ENCODE measurements at places on chromosomes 11 and 22.

GRCh38 chr22:22371031-22371541 is 126.5 kb downstream of the VPREB1 start:
- no peak for DNase-seq

DNA sequence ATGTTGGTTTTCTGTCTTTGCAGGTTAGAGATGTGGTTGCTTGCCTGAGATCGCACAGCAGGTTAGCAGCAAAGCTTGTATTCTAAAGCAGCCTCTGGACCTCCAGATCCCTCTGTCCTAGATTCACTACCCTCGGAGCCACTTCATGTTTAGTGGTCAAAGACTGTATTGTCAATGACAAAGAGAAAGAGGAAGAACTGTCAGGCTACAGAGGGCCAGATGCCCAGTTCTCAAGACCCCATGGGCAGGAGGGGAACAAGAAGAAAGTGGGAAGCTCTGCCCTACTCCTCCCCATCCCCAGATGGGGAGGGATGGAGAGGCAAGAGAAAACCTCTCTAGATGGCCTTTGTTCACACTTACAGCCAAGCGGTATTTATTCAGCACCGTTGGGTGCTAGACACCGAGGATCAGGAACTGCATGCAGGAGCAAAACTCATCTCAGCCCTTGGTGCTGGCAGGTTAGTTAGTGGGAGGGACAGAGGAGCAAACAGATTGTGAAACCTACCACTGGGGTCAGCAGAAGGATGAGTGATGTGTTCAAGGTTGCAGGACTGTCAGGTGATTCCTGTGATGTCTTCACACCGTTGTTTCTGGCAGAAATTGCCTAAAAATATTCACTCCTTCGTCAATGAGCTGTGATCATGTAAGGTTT is 38.3 kb upstream of the PTPRJ start:
- no peak for DNase-seq

- DNase-seq, result no peak
Measured at GRCh38 chr11:40178470-40178869, 1281.0 kb downstream of the LRRC4C start.

DNA sequence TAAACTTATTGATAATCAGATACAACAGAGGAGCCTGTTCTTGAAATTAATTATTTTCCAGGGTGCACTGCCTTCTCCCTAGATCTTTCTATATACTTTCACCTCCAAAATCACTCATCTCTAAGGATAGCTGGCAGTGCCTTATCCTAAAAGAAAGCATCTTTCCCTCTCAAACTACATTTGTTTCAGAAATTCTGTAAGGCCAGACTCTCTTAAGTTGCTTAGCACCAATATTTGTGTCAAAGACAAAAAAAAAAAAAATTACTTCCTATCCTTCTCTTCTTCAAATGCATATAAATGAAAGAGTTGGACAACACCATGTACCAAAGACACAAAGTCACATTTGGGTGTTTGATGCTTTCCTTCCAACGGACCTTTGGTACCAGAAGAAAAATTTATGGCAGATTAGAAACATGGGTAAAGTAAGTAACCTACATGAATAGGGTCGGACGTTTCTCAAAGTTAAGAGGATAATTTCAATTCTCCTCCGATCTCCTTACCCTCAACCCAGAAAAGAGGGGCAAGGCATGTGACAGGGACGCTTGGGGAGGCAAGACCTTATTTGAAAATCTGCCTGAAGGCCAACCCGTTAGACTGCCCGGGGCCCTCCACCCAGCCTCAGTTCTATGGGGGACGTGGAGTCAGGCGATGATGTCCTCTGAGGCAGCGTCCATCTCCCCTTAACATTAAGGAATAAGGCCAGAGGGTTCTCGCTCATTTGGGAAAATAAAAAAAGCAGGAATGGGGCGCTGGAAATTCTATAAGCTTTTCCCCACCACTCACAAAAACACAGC is 66.3 kb downstream of the ETS1 start:
- peak; percentile 73 for DNase-seq

DNA sequence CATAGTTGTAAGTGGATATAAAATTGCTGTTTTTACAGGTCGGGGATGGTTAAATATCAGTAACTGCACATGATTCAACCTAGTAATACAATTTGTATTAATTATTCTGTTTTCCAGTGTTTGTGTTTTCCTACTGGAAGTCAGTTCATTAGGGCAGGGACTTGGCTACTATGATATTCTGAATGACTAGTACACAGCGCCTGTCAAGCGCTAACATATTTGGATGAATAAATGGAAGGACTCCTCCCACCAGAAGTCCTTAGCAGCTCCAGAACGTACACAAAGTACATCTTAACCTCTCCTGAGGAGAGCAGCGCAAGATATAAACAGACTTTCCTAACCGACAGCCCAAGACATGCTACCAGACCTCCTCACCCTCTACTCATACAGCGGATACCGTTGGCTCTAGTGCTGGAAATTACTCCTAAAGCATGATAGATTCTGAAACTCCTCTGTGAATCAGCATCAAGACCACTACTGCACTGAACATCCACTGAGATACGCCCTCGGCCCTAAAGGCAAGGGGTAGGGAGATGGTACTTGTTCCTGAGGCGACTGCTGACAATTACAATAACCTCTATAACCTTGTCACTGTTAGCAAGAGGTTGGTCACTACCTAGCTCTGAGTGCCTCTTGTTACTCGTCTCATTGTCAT is 79.1 kb downstream of the RDX start:
- DNase-seq, result no peak

GRCh38 chr11:106585061-106585460 is 433.2 kb downstream of the GUCY1A2 start:
- DNase-seq, result no peak

GRCh38 chr22:28172892-28173670 is 254.0 kb upstream of the PITPNB start:
- DNase-seq, result no peak

DNA sequence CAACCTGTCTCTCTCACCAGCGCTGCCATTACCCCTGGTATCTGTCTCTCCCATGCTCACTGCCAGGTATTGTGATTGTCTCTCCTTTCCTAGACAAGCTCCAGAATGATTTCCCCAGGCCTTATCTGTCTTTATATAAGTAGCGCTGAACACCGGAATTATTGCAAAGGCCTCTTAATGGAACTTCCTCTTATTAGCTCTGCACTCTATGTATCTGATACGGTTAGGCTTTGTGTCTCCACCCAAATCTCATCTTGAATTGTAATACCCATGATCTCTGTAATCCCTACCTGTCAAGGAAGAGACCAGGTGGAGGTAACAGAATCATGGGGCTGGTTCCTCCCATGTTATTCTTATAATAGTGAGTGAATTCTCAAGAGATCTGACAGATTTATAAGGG is 39.3 kb downstream of the DDI1 start:
- DNase-seq, result no peak

DNA sequence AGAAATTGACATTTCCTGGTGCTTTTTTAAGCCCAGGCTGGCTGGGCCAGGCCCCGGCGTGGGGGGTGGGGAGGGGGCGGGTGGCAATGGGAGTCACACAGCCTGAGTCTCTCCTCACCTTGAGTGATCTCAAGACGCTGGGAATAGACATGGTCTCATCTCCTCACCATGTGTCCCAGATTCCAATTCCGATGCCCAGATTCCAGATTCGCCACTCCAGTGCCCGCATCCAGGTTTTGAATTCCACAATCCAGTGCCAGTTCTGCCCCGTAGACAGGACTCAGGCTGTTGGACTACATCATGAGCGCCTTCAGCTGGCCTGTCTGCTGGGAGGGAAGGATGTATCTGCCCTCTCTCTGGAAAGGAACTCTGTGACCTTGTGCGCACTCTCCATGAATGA is 19.1 kb downstream of the KCNC1 start:
- no peak for DNase-seq

- no peak for DNase-seq
Measured at GRCh38 chr22:20741008-20741633, 32.8 kb upstream of the SERPIND1 start.

DNA sequence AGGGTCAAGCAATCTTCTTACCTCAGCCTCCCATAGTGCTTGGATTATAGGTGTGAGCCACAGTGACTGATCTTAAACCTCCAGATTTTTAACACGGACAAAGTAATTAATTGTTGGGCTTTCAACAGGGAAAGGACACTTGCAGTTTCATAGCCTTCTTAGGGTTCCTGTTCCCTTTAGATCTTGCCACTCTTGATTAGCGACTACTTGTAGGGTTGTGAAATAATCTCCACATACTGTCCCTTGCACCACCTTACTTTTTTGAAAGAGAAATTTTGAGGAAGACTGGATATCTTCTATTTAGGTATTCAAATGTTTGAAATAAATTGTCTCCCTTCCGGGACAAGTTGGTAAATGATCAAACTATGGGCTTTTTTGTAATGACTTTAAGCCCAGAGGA is 7.6 kb downstream of the MS4A4E start:
- DNase-seq, result no peak

DNA sequence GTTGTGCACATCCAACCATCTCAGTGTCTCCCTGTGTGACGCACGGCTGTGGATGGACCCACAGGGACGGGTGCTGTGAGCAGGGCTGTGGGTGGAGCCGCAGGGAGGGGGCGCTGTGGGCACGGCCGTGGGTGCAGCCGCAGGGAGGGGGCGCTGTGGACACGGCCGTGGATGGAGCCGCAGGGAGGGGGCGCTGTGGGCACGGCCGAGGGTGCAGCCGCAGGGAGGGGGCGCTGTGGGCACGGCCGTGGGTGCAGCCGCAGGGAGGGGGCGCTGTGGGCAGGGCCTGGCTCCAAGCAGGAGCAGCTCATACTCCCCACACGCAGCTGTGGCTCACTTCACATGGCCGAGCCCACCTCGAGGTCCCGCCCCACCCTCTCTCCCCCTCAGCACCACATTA is 6.0 kb upstream of the MAPK11 start:
- peak; percentile 42 for DNase-seq

DNA sequence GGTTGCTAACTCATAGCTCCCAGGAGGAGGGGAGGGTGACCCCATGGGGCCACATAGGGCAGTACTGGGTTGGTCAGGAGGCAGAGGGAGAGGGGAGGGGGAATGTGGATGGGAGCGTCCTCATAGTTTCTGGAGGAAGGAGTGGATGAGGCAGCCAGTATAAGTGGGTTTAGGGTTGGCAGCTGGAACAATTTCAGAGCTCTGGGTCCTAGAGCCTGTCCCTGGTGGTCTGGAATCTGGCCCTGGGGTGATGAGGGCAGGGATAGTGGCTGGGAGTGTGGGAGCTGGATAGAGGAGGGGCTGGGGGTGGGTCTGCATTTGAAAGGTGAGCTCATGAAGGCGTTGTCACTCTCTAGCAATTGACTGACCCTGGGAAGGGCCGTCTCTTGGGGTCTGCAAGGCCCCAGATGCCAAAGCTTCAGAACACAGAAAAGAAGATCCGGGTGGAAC is 5.3 kb upstream of the MRGPRG start:
- DNase-seq, result no peak

- DNase-seq, result no peak
Measured at GRCh38 chr11:126871792-126872191, 128.8 kb downstream of the KIRREL3 start.

- DNase-seq, result no peak
Measured at GRCh38 chr11:31246451-31247165, 122.9 kb downstream of the DCDC1 start.

DNA sequence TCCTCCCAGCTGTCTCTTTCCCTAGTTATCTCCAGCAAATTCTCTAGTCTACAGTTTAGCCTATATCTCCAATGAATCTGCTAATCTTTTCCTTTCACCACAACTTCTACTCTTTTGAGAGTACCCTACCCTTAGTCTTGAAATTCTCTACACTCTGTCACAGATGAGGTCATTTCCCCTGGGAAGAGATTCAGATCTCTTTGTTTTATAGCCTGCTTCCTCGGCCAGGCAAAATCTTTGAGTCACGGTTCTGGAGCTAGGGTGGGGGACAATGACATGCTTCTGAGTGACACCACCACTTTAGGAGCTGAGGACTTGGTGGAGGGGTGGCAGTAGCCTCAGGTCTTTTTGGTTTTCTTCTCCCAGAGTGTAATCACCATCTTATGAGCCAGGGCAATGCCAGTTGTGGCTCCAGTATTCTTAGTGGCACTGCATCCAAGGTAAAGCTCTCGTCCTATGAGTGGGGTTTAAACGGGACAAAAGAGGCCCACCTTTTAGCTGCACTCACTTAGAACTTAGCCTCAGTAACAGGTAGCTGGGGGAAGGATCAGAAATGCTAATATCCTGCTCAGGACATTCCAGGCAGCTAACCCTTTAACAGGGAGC is 98.5 kb upstream of the RRM1 start:
- no peak for DNase-seq

DNA sequence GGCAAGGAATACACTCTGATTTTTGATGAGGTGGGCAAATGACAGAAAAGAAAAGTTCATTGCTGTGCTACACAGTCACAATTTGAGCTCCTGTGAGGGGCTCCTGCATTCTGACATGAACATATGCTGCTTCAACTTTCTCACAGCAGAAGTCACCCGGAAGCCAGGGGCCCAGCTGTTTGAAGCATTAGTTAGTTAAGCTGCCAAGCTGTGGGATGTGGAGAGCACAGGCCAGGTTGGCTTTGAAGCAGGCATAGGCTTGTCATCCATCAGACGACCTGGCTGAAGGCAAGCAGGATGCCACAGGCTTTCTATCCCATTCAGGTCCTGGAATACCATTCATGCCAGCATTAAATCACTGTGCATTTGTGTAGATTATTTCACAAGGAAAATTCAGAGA is 63.1 kb downstream of the MTNR1B start:
- DNase-seq, result no peak

DNA sequence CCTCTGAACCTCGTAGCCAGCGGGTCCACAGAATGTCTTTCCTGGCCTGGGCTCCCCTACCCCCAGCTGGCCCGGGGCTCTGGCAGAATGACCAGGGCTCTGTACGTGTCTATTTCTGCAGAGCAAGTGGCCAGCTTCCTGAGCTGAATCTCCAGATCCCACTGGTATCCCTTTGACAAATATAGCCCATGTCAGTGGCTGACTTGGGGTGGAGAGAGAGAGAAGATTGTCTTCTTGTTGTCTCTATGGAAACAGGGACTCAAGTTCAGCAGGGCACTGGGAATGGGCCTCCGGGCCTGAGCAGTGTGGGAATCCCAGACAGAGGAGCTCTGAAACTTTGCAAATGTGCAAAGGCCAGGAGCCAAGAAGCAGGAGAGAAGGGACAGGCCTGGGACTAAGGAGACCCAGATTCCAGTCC is 33.9 kb downstream of the ANO1 start:
- DNase-seq, result no peak
